Type B pancreatic cell (in vitro differentiated cells): ENCODE measurements at places on chromosomes 12 and 14.

GRCh38 chr14:54548491-54548890, 18.4 kb upstream of the SAMD4A start:
- DNase-seq, result no peak

DNA sequence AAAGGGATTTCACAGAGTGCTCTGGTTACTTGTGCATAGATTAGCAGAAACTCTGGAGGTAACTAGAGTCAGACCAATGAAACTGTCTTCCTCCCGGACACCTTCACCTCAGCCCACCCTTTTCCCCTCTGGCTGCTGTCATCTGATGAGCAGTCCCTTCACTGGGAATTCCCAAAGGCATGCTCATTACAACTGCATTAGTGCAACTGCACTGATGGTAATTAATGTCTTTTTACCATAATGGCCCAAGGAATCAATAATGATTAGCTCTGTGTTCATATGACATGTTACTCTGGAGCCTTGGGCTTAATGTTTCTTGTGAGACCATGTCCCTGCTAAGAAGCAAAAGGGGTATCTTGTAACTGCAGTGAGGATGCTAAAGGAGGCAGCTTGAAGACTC, 304.5 kb downstream of the GRIN2B start:
- no peak for DNase-seq

- no peak for DNase-seq
Measured at GRCh38 chr14:31935391-31935790, 141.7 kb upstream of the ARHGAP5 start.

DNA sequence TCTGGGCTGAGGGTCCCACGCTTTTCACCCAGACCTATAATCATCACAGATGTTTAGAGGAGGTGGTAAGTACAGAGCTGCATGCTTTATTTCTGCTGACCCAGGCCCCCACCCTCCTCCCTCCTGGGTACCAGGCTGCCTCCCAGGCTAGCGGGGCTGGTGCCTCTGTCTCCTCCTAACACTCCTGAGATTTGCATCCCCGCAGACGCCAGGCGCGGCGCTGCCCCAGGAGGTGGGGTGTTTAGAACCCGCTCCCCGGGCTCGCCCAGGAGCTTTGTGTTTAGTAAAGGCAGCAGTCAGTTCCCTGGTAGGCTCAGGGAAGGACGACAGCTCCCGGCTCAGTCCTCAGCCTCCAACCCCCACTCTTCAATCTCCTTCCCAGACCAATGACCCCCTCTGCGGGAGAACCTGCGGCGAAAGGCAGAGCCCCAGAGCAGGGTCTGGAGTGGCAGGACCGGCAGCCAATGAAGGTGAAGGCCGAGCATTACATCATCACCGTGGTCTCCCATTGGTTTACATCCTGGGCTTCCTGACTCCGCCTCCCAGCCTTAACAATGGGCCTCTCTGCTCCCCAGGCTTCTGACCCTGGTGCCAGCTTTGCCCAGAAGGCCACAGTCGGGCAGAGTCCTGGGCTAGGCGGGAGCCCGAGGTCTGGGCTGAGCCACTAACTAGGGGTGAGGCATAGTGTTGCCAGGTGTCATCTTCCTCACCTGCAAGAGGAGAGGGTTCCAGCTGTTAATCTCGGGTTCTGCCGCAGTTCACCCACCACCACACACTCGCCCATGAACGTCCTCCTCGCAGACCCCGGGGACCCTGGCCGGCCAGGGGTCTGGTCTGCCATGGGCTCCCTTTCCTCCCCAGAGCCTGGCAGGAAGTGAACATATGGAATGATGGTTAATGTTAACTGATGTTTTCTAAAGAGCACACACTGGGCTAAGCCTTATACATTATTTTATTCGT, 57.5 kb downstream of the CALM1 start:
- peak; percentile 77 for DNase-seq

DNA sequence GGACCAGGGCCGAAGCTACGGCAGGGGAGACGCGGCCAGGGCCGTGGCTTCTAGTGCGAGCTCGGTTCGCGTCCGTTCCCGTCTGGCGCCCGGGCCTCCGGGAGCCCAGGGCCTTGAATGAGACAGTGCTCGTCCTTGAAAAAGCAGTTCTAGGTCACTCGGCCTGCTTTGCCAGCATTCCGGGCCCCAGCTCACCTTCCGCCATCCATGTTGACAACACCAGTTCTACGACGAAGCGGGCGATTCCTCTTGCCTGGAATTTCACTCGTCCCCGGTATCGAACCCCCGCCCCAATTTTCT, 4.5 kb downstream of the OR10AD1 start:
- DNase-seq, result no peak

GRCh38 chr12:24889411-24889810, 59.5 kb downstream of the BCAT1 start:
- DNase-seq, result no peak

DNA sequence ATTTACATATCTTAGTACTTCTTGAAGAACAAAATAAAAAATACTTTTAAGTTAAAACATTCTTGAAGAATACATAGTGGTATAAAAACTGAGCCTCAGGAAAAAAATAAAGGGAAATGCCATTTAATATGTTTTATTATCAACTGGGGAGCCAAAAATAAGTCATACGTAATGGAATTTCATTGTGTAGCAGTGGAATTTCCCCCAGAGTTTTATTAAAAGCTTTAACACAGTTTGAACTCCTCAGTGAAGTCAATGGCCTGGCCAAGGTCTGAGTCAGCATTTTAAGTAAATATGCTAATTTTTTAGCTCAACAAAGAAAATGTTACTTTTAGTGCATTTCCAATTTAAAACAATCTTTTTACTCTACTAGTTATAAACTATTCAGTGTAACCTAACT, 350.1 kb upstream of the ATP2B1 start:
- DNase-seq, result no peak

GRCh38 chr12:593396-594270, 69.6 kb downstream of the NINJ2 start:
- no peak for DNase-seq

- DNase-seq, result no peak
Measured at GRCh38 chr12:129202109-129202814, 349.0 kb downstream of the GLT1D1 start.

GRCh38 chr14:94373708-94374107, 14.7 kb downstream of the SERPINA1 start:
- DNase-seq, result no peak

DNA sequence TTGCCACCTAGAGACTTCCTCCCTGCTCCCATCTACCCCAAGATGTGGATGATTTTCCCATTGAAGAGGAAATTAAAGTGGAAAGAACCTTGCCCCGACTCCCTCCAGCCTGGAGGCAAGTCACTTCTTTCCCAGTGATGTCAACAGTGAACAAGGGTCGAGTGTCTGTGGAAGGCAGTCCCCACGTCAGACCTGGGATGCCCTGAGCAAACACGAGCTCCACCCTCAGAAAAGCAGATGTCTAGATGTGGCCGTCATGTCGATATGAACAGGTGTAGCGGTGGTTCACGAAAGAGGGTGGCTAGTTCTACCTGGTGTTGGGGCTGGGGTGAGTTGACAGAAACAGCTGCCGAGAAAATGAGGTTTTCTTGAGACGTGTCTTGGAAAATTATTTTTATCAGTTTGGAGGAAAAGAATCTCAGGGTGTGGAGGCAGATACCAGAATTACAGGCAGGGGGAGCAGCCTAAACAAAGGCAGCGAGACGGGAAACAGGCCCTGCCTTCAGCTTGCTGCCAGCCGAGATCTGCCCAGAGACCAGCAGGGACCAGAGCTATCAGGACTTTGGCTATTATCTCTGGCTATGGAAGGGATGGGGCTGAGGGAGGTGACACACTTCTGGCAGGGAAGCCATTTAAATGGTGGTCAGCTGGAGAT, 25.9 kb downstream of the SYNDIG1L start:
- no peak for DNase-seq

DNA sequence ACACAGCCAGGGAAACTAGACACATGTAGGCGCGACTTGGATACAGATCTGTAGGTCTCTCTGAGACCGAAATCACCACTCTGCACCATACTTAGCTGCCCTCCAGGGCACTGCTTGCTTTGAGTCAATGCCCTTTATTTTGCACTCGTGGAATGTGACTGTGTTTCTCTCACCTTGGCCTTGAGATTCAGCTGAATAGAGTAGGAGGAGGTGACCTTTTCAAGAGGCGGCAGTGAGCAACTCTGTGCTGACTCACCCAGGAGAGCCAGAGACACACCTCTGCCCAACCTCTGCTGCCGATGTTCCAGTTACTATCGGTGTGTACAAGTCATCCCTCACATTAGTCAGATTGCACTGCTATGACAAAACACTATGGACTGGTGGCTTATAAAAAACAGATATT, 583.4 kb downstream of the VRK1 start:
- no peak for DNase-seq

GRCh38 chr12:57138526-57139272, 8.7 kb downstream of the LRP1-AS start:
- DNase-seq, result no peak

DNA sequence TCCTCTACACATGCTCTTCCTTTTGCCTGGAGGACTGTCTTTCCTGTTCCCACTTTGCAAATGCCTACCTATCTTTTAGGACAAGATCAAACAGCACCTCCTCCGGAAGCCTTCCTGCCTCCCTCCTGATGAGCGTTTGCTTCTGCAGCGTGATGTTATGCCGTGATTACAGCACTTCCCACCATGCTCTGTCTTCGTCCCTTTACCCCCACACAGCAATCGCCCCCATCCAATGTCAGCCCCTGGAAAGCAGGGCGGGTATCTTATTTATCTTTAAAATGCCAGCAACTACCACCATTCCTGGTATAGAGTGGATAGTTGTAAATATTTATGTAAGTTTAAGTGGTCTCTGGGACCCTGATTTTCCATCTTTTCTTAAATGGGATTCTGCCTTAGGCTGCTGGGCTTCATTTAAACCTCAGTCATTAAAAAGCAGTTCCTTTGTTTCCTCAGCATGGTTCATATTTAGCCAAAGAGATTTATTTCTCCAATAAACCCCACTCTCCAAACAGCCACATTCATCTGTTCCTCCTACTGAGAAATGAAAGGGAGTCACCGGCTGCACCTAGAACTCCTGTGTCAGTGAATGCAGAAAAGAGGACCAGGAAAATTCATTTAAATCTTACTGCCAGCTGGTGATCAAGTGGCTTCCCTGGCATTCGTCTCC, 33.8 kb upstream of the SLC24A4 start:
- no peak for DNase-seq

DNA sequence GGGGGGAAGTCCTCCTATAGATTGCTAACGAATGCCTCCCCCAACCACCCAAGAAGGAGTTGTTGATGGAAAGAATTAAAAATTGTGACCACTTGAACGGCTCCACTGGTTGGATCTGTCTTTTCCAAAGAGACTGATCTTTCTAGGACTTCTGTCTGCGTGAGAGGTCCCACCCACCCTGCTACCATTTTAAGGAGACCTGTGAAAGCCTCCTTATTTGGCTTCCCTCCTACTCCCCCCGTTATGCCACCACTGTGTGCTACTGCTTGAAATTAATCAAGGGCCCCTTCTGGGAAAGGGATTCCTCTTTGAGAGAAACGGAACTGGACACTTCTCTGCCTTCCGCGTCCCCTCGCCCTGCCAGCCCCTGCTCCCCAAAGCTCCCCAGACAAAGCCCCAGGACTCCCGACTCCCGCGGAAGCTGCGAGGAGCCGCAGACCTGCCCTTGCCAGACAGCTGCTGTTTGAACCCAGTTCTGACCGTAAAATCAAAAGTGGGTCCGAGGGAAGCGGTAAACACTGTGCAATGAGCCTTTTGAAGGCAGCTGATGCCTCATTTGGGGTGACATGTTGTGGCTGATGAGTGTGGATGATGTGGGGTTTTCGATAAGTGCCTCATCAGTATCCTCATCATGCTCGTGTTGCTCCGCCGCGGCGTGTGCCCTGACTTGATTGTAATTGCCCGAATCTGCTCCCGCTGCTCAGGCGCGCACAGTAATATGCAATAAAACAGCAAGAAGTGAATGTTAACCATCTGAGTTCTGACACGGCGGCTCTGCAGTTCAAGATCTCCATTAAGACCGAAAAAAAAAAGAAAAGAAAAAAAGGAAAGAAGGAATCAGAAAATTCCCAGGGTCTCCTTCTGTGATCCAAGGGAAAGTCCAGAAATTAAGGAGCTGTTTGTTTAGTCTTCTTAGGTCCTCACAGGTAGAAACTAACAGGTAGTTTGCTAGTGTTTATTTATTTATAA, 48.2 kb downstream of the MBIP start:
- DNase-seq, result no peak

DNA sequence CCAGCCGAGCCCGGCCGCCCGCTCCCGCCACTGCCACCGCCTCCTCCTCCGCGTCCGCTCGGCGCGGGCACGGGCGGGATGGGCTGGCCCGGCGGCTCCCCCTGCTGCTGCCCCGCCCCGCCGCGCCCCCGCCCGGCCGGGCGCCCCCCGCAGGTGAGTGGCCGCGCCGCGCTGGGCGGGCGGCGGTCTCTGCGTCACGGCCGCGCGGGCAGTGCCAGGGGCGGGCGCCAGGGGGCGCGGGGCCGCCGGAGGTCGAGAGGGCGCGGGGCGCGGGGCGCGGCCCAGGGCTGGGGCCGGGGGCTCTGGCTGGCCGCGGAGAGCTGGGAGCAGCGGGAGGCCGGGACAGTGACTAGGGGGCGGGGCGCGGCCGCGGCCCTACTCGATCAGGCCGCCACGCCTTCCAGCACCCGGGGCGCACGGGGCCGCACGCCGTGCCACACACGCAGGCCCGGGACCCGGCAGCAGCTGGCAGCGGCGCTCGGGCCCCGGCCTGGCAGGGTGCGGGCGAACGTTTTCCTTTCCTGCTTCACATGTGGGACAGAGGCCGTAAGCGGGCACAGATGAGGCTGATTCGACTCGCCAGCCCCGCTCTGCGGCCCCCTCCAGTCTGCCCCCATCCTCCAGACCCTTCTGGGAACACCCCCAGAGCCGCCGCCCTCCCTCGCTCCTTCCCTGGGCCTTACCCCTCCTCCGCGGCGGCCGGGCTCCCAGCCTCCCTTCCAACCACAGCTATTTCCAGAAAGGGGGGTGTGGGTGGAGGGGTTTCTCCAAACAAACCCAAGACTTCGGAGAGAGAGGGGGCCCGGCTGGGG, 2.4 kb upstream of the TNS2 start:
- DNase-seq, result peak; percentile 80

GRCh38 chr12:49017891-49018260, 700 bp downstream of the PRKAG1 start:
- no peak for DNase-seq

GRCh38 chr12:3752096-3752709, 706 bp downstream of the CRACR2A start:
- DNase-seq, result peak; percentile 40

DNA sequence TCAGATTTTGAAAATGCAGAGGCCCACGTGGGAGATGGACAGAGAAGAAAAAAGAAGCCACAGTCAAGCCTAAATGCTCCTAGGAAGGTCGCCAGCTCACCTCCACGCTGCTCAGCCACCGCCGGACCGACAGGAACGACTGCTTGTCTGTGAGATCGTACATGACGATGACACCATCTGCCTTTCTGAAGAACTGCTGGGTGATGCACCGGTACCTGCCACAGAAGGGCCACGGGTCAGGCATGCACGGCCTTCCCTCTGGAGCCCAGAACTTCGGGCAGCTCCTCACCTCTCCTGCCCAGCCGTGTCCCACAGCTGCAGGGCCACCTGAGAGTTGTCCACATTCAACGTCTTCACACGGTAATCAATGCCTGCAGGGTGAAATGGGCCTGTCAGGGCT, 125.6 kb downstream of the CRACR2A start:
- no peak for DNase-seq

GRCh38 chr12:50104417-50105366, 884 bp downstream of the GPD1 start:
- DNase-seq, result no peak

GRCh38 chr12:18262514-18262913, 1.2 kb downstream of the PIK3C2G start:
- DNase-seq, result no peak

GRCh38 chr14:38536376-38537038, 280.6 kb upstream of the CLEC14A start:
- no peak for DNase-seq
